ENCODE measurements at places on chromosomes 2 and 18.

- DNase-seq, result peak; percentile 93
Measured at GRCh38 chr2:152344579-152345195, 9.7 kb downstream of the FMNL2 start.

DNA sequence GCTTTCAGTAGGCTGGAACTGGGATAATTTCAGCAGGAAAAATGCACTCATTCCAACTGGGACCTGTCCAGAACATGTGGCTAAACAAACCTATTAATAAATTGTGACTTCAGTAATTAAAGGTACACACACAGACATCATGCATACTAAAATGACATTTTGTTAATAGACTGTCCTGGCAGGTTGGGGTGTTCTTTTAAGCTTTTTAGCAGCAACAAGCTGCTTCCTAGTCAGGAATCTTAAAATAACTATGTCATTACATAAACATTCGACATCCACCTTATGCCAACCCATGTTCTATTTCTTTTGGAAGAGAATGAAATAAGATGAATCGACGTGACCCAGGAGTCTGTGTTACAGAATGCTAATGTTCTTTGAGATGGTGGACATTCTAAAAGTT, 435.7 kb downstream of the TXNL1 start:
- no peak for DNase-seq

- DNase-seq, result no peak
Measured at GRCh38 chr18:62332431-62332830, 7.3 kb downstream of the TNFRSF11A start.

DNA sequence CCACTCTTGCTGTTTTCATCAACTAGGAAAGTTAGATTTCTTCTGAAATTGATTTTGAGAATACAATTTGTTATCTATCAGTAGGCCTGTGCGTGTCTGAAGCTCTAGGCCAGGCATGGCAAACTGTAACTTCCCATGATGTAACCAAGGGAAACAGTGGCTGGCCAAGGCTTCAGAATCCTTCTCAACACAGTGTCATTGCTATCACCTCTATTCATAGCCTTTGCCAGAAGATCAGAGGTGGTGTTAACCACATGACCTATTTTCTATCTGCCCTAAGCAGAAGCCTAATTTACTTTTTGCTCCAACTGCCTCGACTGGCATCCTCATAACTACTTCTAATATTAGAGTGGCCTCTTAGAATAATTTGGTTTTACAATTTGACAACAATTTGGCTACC, 2.5 kb downstream of the ITGB6 start:
- DNase-seq, result no peak

- DNase-seq, result peak; percentile 69
Measured at GRCh38 chr2:121530212-121530705, 421 bp upstream of the RNU4ATAC start.

Data from NCI-H1417 (cell line).